Activated CD8-positive, alpha-beta memory T cell treated with anti-CD3 and anti-CD28 coated beads for 1 hour (primary cell): ENCODE measurements at places on chromosomes 1 and 21.

- DNase-seq = no peak
These were observed 64.8 kb downstream of the DPT start for GRCh38 chr1:168664069-168664834.

DNA sequence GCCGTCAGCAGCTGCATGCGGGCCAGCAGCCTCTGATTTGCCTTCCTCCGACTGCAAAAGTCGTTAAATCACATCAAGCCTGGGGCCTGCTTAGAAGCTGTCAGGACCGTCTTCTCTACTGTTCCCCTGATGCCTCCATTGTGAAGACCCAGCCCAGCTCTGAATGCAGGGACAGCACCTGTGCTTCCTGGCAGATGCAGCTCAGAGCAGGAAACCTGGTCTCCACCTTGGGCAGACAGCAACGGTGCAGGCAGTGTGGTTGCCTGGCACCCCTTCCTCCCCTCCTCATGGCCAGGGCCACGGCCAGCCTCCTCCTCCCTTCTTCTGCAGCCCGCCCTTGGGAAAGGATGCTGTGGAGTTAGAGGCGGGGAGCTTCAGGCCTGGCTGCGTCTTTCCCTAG lies 92.3 kb upstream of the COL6A1 start:
- no peak for DNase-seq

- no peak for DNase-seq
These were observed 126.6 kb downstream of the C1orf21 start for GRCh38 chr1:184513421-184513820.

DNA sequence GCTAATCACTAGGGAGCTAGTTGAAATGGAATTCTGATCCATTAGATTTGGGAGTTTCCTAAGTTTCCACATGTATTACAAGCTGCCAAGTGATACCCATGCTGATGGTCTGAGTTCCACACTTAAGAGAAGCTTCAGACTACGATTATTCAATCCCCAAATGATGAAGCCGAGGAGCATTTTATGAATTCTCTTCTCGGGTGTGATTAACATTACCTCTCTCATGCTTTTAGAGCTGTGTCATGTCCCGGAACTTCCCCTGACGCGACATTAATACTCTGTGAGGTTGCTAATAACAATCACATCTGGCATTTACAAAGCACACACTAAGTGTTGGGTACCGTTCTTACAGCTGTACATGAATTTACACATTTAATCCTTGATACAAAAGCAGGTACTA lies 63.0 kb downstream of the KCNJ15 start:
- DNase-seq = no peak

DNA sequence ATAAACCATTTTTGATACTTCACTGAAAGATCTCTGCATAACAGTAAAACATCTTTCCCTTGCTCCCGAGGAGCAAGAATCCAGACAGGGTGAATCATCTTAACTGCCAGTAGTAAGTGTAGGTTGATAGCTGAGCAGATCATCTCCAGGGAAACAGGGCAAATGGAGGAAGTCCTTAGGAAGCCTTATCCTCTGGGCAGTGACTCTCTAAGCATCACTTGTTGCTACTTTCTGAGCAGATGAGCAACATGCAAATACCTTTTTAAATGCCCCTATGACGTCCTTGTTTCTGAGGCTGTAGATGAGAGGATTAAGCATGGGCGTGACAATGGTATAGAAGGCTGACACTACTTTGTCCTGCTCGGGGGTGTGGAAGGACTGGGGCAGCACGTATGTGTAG lies 8.9 kb downstream of the OR2T11 start:
- no peak for DNase-seq

DNA sequence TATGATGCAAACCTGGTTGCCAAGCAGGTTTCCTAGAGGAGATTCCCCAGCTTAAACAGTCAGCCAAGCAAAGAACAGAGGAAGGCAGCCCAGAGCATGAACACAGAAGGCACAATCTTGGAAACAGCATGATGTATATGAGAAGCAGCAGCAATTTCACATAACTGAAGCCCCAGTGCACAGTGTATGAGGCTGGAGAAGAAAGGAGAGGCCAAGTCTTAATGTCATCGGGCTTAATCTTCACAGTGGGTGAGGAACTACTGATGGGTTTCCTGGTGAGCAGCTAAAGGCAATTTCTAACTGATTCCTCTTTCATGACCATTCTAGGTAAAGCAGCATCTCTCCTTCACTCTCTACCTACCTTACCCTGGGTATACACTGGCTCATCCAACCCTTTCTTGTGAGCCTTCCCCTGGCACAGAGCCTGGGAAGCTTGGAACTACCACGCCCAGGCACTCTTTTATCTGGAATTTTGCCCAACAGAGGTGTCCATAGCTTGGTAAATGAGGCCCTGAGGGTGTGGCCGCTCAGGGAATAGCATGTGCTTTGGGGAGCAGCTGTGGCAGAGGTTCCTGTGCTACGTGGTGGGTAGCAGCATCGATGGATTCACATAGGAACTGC lies 22.0 kb downstream of the FYB2 start:
- DNase-seq = no peak

DNA sequence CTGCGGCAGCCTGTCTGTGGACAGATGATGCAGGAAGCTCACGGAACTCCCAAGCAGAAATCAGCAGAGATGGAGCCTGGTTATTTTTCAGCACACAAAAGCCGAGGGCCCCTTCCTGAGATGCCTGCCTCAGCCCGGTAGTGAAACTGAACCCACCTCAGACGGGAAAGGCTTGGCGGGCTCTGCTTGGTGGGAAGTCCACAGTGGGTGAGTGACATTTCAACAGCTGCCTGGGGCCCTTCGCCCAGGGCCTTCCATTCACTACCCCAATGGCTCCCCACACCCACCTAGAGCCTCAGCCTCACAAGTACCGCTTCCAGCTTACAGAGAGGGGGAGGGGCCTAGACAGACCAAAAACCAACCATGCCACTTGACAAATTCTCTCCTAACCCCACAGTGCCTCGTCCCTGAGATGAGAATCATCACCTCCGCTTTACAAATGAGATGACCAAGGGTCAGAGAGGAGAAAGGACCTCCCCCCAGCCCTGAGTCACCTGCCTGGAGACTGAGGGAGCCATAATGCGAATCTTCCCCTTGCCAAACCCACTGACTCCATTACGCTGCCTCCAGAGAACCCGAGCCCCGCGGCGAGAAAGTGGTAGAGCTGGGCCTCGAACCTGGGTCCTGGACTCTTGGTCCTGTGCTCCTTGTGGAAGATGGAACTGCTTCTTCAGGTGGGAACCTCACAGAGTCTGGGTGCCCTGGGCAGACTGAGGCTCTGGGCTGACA lies 3.4 kb upstream of the ECE1 start:
- DNase-seq = no peak

- DNase-seq = no peak
These were observed 247.7 kb downstream of the PRDM2 start for GRCh38 chr1:13947658-13948057.

DNA sequence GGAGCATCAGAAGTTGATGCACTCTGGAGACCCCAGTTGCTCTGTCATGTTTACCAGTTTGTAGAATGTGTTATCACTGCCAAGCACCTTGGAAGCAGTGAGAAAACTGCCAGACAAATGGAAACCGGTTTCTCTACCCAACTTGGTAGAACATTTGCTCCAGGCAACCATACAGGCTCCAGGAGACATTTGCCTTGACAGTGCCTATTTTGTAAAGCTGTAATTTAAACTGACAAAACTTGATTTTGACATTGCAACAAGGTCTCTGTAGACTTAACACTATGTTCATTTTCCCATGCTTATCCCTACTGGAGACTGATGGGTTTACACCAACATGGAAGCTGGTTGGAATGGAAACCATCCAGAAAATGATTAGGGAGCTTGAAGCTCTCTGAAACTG lies 97.6 kb downstream of the ROR1 start:
- DNase-seq = no peak

DNA sequence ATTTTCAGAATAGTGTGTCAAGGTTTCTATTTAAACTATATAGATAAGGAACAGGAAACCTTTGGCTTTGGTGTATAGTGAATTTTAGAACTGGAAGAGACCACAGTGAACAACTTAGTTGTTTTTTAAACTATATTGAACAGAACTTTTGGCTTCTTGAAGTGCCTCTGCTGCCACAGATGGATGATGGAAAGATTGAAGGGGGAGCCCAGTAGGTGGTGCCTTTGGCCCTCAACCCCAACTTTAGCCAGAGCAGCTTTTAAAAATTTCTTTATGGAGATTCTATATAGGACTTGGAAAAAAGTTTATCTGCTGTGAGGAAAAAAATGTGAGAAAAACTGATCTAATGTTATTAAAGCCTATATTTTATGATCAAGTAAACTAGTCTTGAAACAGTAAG lies 50.2 kb downstream of the SWT1 start:
- no peak for DNase-seq

- DNase-seq = no peak
These were observed 81.1 kb downstream of the TENT5C start for GRCh38 chr1:117686907-117687306.

GRCh38 chr21:31298618-31299269 lies 45.3 kb downstream of the TIAM1 start:
- DNase-seq = no peak

DNA sequence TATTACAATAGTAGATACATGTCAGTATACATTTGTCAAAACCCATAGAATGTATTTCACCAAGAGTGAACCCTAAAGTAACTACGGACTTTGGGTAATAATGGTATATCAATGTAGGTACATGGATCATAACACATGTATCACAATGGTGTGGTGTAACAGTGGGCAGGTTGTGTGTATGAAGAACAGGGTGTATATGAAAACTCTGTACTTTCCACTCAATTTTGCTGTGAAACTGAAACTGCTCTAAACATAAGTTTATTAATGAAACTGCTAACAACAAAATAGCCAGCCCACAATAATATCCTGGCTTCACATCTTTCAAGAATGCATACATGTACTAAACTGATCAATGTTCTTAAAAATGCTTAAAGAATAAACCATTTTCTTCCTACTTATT lies 90.2 kb downstream of the RUSC1 start:
- DNase-seq = no peak

DNA sequence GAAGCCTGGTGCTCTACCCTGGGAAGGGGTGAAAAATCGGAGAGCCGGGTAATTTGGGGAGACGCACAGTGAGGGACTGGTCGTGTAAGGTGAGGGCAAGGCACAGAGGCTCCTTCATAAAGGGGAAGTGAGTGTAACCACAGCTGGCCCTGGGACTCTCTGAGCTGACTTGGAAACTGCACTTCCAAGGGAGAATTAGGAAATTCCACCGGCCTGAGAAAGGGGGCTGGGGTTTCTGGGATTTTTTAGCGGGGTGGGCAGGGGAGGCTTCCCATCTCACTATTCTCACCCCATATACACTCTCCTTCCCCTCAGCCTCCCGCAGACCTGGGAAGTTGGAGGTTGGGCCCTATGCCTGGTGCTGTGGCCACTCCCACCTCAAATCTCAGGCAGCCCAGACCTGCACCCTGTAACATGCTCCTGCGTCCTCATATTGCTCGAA lies 88.3 kb upstream of the IPO9 start:
- no peak for DNase-seq

GRCh38 chr1:2208309-2209239 lies 14.0 kb upstream of the FAAP20 start:
- no peak for DNase-seq

GRCh38 chr1:3375245-3375644 lies 79.2 kb upstream of the ARHGEF16 start:
- no peak for DNase-seq

DNA sequence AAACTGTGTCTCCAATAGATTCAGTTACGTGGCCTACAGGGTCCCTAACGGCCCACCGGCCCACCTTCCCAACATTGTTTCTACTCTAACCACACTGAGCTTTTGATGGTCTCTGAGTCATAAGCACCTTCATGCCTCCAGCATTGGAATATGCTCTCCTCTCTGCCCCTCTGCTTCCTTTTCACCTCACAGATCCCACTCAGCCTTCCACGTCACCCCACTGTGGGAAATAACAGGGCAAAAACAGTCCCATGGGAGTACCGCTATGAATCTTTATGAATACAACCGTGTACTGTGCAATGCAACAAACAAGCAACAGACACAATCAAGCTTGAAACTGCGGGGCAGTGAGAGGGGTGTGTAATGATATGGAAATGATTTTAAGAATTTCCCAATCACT lies 5.3 kb upstream of the SARS1 start:
- DNase-seq = no peak

DNA sequence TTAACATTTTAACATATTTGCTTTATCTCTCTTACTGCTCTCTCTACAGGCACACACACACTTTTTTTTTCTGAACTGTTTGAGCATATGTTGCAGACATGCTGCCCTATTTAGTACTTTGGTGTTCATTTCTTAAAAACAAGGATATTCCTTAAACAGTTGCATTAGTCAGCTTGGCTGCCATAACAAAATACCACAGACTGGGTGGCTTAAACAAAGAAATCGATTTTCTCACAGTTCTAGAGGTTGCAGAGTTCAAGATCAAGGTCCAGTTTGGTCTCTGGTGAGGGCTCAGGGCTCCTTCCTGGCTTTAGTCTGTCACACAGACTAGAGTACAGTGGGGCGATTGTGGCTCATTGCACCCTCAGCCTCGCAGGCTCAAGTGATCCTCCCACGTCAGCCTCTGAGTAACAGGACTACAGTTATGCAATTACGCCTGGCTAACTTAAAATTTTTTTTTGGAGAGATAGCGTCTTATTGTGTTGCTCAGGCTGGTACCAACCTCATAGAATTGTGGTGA lies 46.7 kb downstream of the RPRD2 start:
- DNase-seq = no peak

DNA sequence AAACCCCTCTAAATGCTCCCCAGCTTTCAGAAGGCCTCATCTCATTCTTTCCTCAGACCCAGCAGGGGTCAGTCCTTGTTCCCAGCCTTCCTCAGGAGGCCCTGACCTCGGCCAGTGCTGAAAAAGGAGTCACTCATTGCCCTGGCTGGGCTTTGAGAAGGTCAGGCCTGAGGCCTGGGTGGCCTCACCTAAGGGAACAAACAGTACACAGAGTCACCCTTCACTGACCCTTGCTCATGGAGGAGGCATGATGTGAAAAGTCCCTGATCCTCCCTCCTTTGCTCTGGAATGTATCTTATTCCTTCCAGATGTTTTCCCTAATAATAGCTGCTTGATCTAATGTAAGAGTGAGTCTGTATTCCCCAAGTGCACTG lies 117.7 kb upstream of the SLC44A3 start:
- no peak for DNase-seq

DNA sequence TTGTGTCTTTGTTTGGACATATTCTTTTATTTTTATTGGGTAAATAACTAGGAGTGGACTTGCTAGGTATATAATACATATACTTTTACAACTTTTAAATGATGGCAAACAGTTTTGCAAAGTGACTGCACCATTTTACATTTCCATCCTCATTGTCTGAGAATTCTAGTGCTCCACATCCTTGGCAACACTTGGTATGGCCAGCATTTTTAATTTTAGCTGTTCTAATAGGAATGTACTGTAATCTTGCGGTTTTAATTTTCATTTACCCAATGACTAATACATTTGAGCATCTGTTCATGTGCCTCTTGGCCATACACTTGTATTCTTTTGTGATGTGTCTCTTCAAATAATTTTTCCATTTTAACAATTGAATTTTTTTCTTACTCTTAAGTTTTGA lies 37.0 kb upstream of the ATP6V1G3 start:
- no peak for DNase-seq

- no peak for DNase-seq
These were observed 37.4 kb upstream of the SLC30A1 start for GRCh38 chr1:211616231-211616964.

DNA sequence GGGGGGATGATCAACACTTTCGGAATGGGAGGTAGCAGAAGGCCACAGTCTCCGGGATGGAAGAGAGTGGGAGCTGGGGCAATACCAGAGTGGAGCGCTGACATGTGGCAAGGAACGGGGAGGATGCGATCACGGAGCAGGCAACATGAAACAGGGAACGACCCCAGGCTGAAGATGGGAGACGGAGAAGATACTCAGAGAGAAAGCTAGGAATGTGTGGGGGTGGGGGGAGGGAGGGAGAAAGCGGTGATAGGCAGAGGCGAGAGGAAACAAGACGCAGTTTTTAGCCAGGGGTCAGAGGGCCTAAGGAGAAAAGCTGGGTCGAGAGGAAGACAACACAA lies 577 bp downstream of the RAB3GAP2 start:
- no peak for DNase-seq
